ENCODE measurements at places on chromosomes 6 and 20.

- DNase-seq = peak; percentile 9
Observed at GRCh38 chr6:13614126-13614925, 809 bp upstream of the NOL7 start.

- no peak for DNase-seq
Observed at GRCh38 chr6:119444642-119445557, 95.3 kb upstream of the MAN1A1 start.

DNA sequence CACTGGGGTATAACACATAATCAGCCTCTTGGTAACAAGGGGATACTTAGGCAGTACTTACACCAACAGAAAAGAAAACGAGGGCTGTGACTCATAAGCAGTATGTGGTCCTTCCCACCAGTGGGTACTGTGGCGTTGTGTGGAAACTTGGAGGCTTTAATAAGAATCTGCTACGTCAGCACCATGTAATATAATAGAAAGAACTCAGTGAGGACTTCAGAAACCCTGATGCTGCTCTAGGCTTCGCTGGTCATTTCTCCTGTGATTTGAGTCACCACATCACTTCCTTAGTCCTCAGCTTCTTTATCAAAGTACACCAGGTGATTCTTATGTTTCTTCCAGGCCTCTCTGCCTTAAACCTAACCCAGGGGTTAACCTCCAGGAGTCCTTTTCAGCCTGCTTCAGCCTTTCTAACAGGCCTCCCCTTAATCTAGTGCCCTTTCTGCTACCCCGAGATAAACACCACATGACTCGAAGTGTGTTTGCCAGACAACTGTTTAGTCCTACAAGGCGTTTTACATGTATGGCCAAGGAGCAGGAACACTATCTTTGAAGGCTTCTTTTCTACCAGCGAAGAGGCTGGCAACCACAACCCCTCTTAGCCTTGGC is 68.5 kb downstream of the FYN start:
- peak; percentile 51 for DNase-seq

DNA sequence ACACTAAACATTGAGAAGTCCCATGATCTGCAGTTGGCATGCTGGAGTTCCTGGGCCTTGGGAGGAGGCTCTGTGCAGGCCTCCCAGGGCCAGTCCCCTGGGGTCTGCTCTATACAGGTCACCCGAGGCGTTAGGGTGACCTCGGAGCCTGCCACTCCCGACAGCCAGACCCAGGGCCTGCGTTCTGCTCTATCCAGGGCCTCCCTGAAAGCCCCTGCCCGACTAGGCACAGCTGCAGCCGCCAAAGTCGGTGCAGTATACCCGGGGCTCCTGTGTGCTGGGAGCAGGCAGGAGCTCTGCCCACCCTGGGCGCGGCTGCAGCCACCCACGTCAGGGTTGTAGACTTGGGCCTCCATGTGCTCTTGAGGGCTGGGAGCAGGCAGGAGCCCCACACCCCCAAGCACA is 6.3 kb upstream of the OR14J1 start:
- no peak for DNase-seq

- no peak for DNase-seq
Observed at GRCh38 chr6:14202947-14203346, 85.4 kb downstream of the CD83 start.

GRCh38 chr6:1601158-1602048 is 8.3 kb upstream of the FOXC1 start:
- no peak for DNase-seq

DNA sequence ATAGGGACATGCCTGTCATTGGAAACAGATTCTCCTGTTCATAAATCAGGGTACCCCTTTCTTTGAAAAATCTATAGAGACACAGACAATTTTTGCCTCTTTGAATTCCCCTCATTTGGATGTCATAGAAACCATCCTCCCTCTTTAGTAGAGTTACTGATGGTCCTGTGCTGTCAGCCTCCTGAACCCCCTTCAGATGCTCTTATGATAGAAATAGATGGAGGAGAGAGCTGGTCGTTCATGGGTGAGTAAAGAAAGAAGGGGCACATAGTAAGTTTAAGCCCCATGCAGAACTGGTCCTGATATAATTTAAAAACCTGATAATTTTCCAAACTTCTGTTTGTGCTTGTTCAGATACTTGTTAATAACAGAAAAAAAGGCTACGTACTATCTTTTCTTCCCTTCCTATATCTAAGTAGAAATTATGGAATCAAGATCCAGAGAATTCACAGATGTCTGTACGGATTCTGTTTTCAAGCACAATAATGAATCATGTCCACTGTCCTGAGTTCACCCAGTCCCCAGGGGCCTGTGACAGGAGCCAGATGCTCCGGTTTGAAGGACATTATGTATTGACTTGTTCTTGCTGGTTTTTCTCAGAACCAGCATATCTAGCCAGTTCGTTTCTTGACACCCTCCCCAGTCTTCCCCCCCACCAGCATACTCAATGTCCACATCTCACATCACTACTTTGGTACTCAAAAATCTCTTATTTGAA is 78.1 kb downstream of the NCOA7 start:
- DNase-seq = no peak
